ENCODE measurements at places on chromosomes 3 and 15. TPM values are rescaled to one million over a fixed set of nuclear protein-coding genes. Genes with fewer than 3 reads are reported as not detected.

The SERPINI2 gene
- total RNA-seq = not detected

The BFSP2 gene
- total RNA-seq = 0.42 TPM

The VIPR1 gene
- total RNA-seq = 9.1 TPM

The DUOXA1 gene
- not detected for total RNA-seq

The LRRC34 gene
- 12.0 TPM for total RNA-seq

The TMEM266 gene
- not detected for total RNA-seq

GRCh38 chr3:36893137-36893557 is 51.7 kb downstream of the TRANK1 start:
- DNase-seq = peak; percentile 46

- no peak for DNase-seq
Observed at GRCh38 chr3:13791198-13792050, 88.4 kb downstream of the WNT7A start.

GRCh38 chr3:151227807-151228665 is 25.0 kb upstream of the GPR171 start:
- DNase-seq = peak; percentile 89

- DNase-seq = no peak
Observed at GRCh38 chr3:63870615-63871005, 6.9 kb downstream of the ATXN7 start.

DNA sequence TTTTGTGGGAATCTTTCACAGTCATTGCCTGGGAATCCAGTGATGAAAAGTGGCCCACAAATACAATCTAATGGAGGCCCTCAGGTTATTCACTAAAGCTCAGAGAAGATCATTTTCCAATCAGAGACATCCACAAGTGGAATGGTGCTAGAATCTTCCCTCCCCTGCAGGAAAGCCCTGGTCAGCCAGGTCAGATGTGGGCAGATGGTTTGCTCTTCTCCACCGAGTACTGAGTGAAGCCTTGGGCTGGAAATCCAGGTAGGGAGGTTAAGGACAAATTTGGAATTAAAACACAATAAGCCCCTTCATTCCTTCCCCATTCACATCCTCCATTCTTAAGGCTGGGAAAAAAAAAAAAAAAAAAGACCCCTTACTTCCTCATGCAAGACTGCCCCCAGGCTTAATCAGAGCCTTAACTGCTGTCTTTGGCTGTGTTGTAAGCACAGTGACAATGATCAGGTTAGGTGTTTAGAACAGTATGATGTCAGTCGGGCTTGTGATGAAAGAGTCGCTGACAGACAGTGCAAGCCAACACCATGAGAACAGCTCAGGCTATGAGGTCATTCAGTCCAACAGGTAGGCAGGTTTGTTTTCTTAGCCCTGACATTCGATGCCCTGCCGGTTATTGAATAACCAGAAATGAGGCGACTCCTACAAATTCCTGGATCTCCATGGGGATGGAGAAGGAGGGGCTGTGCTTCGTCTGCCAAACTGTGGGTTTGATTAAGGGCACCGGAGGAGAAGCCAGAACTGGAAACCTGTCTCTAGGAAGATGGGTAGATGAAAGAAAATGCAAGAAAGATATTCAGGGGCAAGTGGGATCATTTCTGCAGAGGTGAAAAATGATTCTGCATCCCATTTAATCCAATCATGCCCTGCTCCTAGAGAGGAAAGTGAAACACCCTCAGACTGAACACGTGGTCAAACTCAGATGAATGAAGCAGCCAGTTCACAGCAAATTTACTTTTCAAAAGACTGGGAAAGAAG is 23.5 kb upstream of the HES1 start:
- DNase-seq = no peak

DNA sequence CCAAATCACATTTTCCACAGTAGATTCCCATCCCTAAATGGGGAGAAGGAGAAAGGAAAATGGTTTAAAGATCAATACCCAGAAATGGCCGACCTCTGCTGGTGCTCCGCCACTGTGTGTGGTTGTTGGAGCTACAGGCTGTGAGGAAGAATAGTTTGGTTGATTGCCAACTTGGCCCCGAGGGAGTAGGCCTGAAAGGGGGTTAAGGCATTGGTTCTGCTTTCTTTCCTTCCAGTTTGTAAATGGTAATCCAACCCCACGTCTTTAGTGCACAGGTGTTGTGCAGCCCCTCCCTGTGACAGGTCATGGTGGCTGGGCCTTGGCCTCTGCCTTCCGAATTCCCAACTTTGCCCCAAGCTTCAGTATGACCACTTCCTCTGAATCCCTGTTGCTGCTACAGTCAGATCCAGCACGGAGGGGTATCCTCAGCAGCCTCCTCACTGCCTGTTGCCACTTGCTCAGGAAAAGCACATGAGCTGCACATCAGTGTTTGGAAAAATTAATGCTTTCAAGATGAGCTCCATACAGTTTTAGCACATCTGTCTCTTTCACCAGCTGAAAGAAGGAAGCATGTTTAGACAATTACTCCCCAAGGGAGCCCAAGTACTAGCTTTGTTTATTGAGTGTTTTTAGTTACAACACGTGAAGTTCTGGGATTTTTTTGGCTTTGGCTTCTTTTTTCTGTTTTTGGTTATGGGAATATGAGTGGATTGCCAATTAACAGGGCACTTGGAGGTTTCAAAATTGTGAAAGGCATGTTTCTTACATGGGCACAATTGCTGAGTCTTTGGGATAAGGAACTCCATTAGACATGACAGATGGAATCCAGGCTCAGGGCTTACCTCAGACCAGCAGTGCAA is 92.3 kb upstream of the ROPN1 start:
- no peak for DNase-seq

DNA sequence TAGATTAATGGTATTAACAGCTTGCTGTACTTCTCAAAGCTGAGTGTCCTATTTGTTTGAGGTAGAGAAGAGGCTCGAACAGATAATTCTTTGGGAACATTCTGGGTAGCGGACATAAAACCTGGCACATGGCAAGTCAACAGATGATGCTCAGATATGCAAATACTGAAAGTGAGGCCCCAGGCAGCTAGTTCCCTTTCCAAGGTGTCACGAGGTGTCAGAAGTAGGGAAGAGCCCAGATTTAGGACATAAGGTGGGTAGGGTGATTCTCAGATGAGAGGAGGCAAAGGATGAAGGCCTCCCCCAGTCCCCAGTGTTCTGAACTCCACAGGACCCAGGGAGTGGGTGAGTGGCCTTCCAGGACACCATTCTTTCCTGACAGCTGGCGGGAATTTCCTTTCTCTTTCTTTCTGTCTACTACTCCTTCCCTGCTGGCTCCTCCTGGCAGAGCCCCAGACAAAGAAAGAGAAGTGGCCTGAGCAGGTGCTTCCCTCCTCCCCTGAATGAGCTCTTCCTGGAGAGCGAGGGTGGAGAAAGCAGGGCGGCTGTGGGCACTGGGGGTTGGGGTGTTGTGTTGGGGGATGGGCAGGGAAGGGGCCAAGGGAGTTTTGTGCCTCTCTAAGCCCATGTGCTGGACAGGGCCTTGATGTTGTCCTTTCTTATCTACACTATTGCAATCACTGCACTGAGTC is 87.5 kb downstream of the CORO2B start:
- no peak for DNase-seq

- no peak for DNase-seq
Observed at GRCh38 chr3:131193641-131194238, 167.1 kb downstream of the NEK11 start.

DNA sequence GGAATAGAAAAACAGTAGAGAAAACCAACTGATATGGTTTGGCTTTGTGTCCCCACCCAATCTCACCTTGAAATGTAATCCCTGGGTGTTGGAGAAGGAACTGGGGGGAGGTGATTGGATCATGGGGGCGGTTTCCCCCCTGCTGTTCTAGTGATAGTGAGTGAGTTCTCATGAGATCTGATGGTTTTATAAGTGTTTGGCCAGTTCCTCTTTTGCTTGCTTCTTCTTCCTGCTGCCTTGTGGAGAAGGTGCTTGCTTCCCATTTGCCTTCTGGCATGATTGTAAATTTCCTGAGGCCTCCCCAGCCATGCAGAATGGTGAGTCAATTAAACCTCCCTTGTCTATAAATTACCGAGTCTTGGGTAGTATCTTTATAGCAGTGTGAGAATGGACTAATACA is 48.4 kb downstream of the EOMES start:
- DNase-seq = no peak

GRCh38 chr3:129602730-129603560 is 3.5 kb downstream of the PLXND1 start:
- DNase-seq = no peak

- DNase-seq = no peak
Observed at GRCh38 chr15:44713006-44713966, 2.0 kb downstream of the B2M start.

- no peak for DNase-seq
Observed at GRCh38 chr3:170536712-170537111, 49.2 kb downstream of the SLC7A14 start.

Data from activated CD8-positive, alpha-beta T cell treated with anti-CD3 and anti-CD28 coated beads, Interleukin-2, amount 10 ng/mL, durations not matched to agents 7 days and 5 days (primary cell).